ENCODE measurements at places on chromosomes 2 and 18. TPM values are rescaled to one million over a fixed set of nuclear protein-coding genes. Genes with fewer than 3 reads are reported as not detected.
A peak's percentile ranks its signal among the peaks of the same experiment; 100 is the strongest.

GRCh38 chr2:234286118-234286598 lies 210.7 kb downstream of the ARL4C start:
- DNase-seq, result no peak
- no peaks in the 10 kb centered on the region for H3K36me3 ChIP-seq
- no peak overlapping the region for H3K4me3 ChIP-seq
- no peaks in the 10 kb centered on the region for H3K27me3 ChIP-seq
- H3K27ac ChIP-seq, result no peak overlapping the region

DNA sequence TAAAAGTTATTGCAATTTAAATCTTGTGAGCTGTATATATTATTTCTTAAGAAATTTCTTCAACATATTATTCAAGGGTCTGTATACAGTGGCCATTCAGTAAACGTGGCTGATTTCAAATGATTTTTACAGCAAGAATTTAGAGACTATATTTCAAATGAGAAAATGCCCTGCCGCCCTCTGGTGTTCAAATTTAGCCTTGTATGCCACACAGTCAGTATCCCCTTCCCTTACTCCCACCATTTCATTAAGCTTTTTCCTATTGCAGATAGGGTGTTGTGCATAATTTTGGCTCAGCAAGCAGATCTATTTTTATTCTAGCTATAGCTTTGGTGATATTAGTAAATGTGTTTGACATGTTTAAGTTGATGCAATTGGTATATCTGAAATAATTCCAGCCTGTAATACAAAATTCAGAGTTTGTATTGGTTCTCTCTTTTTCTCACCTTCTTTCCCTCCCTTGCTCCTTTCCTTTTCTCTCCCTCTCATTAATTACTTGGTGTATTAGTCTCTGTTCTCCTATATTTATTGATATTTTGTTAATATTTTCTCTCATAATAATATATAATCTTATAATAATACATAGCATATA lies 22.8 kb upstream of the SCN7A start:
- H3K27me3 ChIP-seq, result no peaks in the 10 kb centered on the region
- H3K27ac ChIP-seq, result no peak overlapping the region
- peaks cover 9% of the 10 kb centered on the region for H3K4me1 ChIP-seq
- no peaks in the 10 kb centered on the region for H3K36me3 ChIP-seq

DNA sequence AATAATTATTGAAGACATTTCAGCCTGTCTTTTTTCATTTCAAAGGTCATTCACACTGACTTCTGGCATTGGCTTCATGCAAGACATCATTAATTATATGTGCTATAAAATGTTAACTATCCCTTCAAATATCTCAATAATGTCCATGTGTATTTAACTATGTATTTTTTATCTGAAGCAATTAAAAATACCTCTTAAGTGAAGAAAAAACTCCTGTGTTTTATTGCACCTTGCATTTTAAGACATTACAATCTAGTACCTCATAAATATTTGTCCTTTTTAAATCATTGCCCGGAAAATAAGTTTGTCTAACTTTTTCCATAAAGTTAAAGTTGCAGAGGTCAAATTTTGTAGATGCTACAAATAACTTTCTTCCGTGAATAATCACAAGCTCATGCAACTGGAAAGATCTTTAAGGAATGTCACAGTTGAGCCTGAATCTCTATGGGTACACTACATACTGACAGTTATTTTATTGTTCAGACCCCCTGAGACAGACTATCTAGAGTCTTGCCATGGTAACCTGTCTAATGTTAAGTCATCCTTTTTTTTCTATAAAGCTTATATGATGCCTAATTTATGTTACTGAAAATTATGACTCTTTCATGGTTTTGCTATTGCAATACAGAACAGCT lies 38.4 kb upstream of the COBLL1 start:
- H3K4me3 ChIP-seq, result no peak overlapping the region
- H3K4me1 ChIP-seq, result peaks cover 7% of the 10 kb centered on the region
- H3K27me3 ChIP-seq, result no peaks in the 10 kb centered on the region
- DNase-seq, result no peak
- no peak overlapping the region for H3K27ac ChIP-seq
- no peaks in the 10 kb centered on the region for H3K36me3 ChIP-seq

GRCh38 chr2:99576775-99577174 lies 87.0 kb upstream of the REV1 start:
- no peaks in the 10 kb centered on the region for H3K36me3 ChIP-seq
- H3K27ac ChIP-seq, result no peak overlapping the region
- no peaks in the 10 kb centered on the region for H3K27me3 ChIP-seq
- no peak overlapping the region for H3K4me3 ChIP-seq
- H3K4me1 ChIP-seq, result peaks cover 18% of the 10 kb centered on the region

- DNase-seq, result no peak
- H3K4me3 ChIP-seq, result no peak overlapping the region
- no peaks in the 10 kb centered on the region for H3K27me3 ChIP-seq
- H3K36me3 ChIP-seq, result no peaks in the 10 kb centered on the region
- no peak overlapping the region for H3K27ac ChIP-seq
- H3K4me1 ChIP-seq, result peaks cover 5% of the 10 kb centered on the region
Measured at GRCh38 chr2:46784278-46784677, 131.3 kb downstream of the MCFD2 start.

- 0 out of 2 replicates have a peak, but pooled peaks cover 3% of the 10 kb centered on the region for H3K4me1 ChIP-seq
- no peaks in the 10 kb centered on the region for H3K27me3 ChIP-seq
- no peaks in the 10 kb centered on the region for H3K36me3 ChIP-seq
- DNase-seq, result no peak
Measured at GRCh38 chr2:191804766-191805165, 42.1 kb downstream of the CAVIN2 start.

- H3K4me1 ChIP-seq, result peaks cover 69% of the 10 kb centered on the region
- H3K4me3 ChIP-seq, result peak within 1 kb of the TSS; percentile 99
- H3K27ac ChIP-seq, result peak within 1 kb of the TSS; percentile 98
- peak; percentile 96 for DNase-seq
Measured at GRCh38 chr2:165793779-165794535, at the start of gene GALNT3. Gene GALNT3, minus strand, starts transcription at chr2:165794247. Its CDS starts 23,547 bp downstream, at chr2:165770700.

GRCh38 chr2:204706939-204707338 lies 161.7 kb downstream of the PARD3B start:
- no peaks in the 10 kb centered on the region for H3K27me3 ChIP-seq
- no peak for DNase-seq
- no peak overlapping the region for H3K27ac ChIP-seq
- H3K4me3 ChIP-seq, result no peak overlapping the region

SPR gene
- 13.0 TPM for total RNA-seq

UGT1A10 gene
- total RNA-seq, result 0.11 TPM

CNTNAP5 gene
- 0.34 TPM for total RNA-seq

LBX2 gene
- 1.8 TPM for total RNA-seq

CNGA3 gene
- not detected for total RNA-seq

All from WTC11 (cell line).